Stimulated activated CD4-positive, alpha-beta T cell treated with anti-CD3 and anti-CD28 coated beads, TNF-alpha, amount 100 ng/mL, for 24 hours (primary cell): ENCODE measurements at places on chromosomes 2 and 18.

GRCh38 chr2:47218066-47218581 lies 63.0 kb upstream of the STPG4 start:
- DNase-seq: no peak

DNA sequence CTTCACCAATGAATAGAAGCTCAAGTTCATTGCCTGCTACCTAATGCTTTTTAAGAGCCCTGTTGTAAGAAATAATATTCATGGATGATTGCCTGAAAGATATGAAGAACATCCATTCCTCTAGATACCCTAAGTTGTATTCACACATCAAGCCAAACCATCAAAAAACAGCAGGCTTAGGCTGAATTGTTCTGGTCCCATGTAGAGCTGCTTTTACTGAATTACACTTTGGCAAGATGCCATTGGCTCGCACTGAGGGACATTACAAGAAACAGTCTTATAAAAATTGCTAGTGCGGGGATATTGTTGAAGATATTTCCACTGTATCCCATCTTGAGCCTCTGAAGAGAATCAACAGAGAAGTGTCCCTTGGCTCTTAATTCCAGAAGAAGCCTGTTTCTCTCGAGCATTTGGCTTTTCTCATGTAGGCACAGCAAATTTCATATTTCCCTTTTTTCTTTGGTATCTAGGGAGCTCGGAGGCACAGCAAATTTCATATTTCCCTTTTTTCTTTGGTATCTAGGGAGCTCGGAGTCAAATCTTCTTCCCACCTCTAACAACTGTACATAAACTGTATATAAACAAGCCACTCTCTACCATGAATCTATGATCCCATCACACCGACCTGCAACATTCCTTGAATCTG lies 107.5 kb downstream of the COLEC12 start:
- DNase-seq: no peak

DNA sequence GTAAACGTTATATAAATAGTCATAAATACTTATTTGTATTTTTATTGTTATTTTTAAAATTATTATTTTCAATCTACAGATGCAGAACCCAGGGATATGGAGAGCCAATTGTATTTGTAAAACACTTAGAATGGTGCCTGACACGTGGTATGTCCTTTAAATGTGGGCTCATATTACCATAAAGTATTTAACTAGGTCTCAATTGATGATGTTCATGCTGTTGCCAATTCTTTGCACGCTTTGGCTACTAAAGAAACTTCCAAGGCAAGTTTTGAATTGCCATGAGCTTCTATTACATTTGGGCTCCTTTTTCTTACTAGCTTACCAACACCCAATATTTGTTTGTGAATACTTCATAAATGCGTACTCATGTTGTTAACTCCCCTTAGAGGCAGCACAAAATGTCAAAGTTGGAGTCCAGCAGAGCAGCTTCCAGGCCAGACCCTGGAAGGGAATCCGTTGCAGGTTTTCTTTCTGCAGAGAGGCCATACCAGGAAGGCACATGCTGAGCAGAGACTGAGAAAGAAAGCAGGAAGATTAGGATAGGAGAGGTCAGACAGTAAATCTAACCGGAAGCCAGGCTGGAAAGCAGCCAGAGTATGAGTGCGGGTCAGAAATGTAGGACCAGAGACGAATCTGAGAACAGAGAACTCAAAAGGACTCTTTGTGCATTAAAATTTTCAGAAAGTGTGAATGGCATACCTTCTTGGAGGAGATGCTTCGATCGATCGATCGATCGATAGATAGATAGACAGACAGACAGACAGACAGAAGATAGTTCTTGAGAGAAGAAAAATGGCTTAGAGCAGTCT lies 4.2 kb upstream of the NOSTRIN start:
- DNase-seq: no peak

- no peak for DNase-seq
Observed at GRCh38 chr2:188789951-188790350, 184.2 kb upstream of the COL3A1 start.

- no peak for DNase-seq
Observed at GRCh38 chr18:11969904-11970835, 11.1 kb upstream of the IMPA2 start.

DNA sequence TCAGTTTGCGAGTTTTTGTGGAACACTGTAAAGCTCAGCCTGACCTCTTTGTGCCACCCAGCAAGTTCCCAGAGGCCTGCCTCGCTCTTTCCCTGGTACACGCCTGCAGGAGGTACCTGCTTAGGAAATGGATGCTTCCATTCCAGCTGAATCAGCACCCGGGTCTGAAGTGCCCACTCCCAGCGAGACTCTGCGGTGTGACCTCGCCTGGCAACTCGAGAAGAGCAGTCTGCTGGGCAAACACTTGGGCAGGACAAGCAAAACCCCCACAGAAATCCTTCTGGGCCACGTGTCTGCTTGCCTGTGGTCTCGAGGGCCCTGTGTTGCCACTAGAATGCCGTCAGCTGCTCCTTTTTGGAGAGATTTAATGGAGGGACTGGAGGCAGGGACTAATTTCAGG lies 127.6 kb downstream of the MAPK4 start:
- no peak for DNase-seq

GRCh38 chr2:187877391-187877790 lies 323.2 kb upstream of the TFPI start:
- no peak for DNase-seq

DNA sequence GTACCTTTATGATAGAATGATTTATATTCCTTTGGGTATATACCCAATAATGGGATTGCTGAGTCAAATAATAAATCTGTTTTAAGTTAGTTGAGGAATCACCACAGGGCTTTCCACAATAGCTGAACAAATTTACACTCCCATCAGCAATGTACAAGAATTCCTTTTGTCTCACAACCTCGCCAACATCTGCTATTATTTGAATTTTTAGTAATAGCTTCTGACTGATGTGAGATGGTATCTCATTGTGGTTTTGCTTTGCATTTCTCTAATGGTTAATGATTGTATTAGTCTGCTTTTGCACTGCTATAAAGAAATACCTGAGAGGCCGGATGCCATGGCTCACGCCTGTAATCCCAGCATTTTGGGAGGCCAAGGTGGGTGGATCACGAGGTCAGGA lies 1387.6 kb upstream of the ACVR2A start:
- no peak for DNase-seq

DNA sequence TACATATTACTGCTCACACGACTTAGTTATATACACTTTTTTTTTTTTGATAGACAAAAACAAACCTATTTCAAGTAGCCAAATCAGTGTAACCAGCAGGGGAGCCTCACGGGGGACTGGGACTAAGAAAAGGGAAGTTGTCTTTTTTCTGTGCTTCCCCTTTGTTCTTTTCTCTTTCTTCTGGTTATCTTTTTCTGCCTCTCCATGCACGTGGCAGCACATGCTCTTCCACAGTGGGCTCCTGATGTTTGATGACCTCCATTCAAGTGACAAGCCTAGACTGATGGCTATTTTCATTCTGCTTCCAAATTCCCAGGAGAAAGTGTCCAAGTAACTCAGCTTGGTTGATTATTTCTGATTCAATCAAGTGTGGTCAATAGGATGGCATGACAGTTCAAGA lies 98.2 kb upstream of the STK39 start:
- DNase-seq: no peak

DNA sequence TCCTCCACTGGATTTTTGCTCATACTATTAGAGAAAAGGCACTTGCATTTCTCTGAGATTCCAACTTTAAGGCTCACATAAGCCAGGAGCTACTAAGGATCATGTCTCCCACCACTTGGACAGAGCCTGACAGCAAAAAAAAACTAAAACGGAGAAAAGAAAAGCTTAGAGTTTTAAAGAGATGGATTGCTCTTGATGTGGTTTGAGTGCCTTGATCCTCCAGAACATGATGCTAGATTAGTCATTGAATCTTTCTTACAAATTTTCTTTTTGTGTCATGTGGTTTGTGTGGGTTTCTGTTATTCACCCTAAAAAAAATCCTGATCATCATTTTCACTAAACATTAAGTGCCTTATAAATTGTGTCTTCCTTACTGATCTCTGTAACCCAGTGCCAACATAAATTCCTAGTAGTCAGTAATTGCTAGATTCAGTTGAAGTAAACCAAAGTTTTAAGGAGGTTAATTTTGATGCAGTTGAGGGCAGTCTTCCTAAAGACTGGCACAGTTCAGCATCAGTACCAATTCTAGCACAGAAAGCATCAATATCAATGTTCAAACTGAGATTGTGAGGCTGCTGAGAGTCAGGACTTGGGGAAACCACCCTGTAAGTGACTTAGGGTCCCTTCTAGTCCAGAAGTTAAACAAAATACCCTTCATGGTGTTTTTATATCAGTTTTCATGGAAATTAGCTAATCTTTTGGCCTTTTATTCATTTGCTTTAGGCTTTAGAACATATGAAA lies 206.3 kb downstream of the RAD51AP2 start:
- no peak for DNase-seq

- no peak for DNase-seq
Observed at GRCh38 chr2:15472133-15472532, 89.0 kb downstream of the NBAS start.

- DNase-seq: no peak
Observed at GRCh38 chr2:20456636-20457426, 10.0 kb downstream of the RHOB start.

DNA sequence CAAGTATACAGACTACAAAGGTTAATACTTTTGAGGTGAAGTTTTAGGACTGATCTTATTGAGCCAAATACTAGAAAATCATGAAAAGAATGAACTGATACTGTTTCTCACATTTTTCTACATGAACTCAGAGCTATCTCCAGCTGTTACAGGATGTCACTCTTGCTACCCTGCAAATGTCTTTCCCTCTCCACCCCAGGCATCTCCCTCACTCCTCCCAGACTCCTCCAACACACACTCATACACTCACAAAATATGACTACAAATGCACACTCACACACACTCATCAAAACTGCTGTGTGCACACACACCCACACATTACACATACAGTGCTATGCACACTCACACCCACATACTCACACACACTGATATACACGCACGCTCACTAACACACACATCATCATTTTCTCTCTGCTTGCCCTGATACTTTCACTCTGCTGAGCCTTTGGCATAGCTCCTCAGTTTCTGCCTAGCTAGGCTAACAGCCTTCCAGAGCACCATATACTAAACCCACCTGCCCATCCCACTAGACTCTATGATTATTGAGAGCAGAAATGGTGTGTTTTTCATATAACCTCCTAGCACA lies 273.3 kb downstream of the CD226 start:
- DNase-seq: no peak

DNA sequence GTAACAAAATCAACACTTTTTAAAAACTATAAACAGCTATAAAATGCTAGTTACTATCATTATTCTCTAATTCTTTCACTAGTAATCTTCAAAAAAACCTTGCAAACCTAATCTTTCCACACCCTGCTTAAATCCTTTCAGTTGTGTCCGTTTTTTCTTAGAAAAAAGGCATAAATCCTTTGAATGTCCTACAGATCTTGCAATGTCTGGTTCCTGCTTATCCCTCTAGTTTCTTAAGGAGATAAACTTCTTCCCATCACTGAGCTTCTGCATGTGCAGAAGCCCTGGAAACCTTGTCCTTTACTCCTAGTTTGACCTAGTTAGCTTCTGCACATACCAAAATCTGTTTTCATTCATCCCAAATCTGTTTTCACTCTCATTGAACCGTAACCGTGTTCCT lies 1.3 kb upstream of the PNO1 start:
- DNase-seq: no peak

DNA sequence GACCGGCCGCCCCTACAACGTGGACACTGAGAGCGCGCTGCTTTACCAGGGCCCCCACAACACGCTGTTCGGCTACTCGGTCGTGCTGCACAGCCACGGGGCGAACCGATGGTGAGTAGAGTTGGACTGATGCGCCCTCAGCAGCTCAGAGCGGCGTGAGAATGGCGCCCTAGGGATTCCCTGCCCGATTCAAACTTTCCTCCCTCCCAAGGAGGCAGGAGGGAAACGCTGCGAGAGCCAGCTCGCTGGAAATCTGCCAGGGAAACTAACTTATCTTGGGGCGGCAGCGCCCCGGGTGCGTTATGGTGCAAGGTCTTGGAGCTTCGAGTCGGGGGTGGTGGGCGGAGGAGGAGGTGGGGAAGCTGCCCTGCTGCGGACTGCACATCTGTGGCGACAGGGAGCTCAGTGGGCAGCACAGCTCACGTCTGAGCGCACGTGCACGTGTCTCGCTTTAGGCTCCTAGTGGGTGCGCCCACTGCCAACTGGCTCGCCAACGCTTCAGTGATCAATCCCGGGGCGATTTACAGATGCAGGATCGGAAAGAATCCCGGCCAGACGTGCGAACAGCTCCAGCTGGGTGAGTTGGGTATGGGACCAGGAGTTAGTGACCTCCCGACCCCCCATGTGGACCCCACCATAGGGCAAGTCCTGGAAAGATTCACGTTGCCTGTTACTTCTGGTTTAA lies 697 bp downstream of the ITGA4 start:
- peak; percentile 19 for DNase-seq

GRCh38 chr2:128380961-128381938 lies 62.6 kb upstream of the HS6ST1 start:
- no peak for DNase-seq

- no peak for DNase-seq
Observed at GRCh38 chr2:15881120-15881433, 59.3 kb upstream of the MYCN start.

DNA sequence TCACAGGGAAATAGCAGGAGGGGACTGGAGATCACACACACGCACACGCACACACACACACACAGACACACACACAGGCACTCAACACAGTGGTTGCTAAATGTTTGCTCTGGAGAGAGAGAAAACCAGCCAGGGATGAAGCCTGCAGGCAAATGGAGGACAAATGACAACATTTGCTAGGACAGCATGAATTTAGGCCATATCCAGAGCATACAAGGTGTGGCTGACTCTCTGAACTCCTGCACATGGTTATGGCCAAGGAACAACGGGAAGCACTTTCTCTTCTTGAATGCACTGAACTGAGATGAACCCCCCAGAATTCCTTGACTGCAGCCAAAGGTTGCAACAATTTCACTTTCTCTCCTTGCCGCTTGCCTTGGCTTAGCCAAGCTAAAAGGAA lies 230.0 kb upstream of the RASGRP3 start:
- no peak for DNase-seq

DNA sequence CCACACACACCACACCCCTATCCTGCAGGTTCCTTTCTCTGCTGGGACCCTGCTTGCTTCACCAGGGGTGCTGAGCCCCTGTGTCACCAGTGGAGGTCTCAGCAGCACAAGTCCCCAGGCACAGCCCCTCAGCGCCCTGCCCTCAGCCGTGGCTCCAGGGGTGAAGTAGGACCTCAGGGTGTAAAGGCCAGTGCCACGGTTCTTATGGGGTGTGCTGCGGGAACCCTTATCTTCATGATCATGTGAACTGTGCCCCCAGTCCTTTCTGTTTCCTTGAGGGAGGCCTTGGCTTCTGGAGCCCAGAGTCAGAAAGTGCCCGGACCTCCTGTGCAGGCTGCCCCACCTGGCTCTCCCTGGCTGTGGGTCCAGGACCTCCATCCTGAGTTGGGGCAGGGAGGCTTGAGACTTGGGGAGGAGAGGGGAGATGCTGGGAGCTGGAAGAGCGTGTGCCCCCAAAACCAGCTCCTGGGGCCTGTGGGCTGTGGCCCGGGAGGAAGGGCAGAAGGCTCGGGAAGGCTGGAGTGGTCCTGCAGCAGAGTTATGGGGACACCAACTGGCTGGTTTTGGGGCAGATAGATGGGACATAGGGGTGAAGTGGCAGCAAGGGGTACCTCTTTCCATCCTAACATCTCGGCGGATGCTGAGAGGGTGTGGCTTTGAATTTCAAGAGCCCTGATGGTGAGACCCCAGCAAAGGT lies 20.2 kb upstream of the KLF11 start:
- no peak for DNase-seq
